Stimulated activated CD8-positive, alpha-beta memory T cell treated with anti-CD3 and anti-CD28 coated beads, Interleukin-7, amount 100 ng/mL, for 1 hour (primary cell): ENCODE measurements at places on chromosomes 2 and 18.

GRCh38 chr2:173590276-173590861 lies 235.7 kb downstream of the CDCA7 start:
- DNase-seq, result no peak

GRCh38 chr2:94964193-94964592 lies 61.3 kb upstream of the MAL start:
- no peak for DNase-seq

DNA sequence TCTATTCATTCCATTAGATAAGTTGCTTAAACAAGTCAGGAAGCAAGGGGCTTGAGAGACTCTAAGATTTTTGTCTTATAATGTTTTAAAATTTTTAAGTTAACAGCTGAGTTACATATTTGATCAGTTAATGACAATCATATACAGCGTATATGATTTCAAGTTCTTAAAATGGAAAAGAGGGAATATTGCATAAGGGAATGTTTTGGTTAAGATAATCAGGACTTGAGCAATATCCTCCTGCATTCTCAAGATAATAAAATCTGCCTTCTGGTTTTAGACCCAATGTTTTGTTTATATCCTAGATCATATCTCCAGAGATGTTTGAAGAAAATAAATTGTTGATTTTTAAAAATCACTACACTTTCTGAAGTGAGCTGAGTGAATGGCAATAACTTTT lies 13.4 kb upstream of the DYNC1I2 start:
- no peak for DNase-seq

DNA sequence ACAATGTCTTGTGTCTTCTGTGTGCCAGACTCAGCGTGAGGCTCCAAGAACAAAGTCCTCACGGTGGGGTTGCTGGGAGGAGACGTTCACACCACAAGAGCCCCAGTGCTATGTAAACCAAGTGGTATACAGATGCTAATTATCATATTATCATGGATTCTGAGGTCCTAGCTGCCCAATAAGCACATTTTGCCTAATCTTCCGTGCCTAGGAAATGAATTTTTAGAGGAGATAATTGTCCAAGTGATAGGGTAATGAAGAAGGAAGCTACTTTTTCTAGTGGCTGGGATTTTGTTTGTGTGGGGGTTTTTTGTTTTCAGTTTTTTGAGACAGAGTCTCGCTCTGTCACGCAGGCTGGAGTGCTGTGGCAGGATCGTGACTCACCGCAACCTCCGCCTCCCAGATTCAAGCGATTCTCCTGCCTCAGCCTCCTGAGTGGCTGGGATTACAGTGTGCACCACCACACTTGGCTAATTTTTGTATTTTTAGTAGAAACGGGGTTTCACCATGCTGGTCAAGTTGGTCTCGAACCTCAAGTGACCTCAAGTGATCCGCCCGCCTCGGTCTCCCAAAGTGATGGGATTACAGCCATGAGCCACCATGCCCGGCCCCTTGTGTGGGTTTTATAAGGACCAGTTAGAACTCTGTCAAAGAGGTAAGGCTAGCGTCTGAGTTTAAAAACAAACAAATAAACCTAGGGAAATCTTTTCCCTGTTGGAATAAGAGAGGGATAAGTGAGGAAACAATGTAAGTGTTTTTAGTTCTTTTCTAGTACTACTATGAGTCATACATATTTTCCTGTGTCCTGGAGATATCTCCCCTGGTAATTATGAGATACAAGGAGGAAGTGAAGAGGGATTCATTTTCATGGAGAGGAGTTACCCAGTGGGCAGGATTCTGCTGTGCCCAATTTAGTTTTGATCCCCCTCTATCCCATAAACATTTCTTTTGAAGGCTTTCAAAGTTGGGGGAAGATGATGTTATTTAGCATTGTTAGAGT lies 9.5 kb upstream of the SMAD7 start:
- DNase-seq, result no peak

DNA sequence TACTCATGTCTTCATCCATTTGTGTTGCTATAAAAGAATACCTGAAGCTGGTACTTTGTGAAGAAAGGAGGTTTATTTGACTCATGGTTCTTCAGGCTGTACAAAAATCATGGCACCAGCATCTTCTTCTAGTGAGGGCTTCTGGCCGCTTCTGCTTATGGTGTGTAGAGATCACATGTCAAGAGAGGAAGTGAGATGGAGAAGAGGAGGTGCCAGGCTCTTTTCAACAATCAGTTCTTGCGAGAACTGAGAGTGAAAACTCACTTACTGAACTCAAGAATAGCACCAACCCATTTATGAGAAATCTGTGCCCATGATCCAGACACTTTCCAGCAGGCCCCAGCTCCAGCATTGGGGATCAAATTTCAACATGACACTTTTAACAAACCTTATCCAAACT lies 30.0 kb upstream of the BARD1 start:
- DNase-seq, result no peak

GRCh38 chr2:80238692-80239469 lies 65.7 kb downstream of the LRRTM1 start:
- no peak for DNase-seq

GRCh38 chr2:217107480-217107879 lies 247.6 kb upstream of the TNP1 start:
- DNase-seq, result no peak

GRCh38 chr18:37680911-37681310 lies 115.3 kb upstream of the CELF4 start:
- DNase-seq, result no peak

DNA sequence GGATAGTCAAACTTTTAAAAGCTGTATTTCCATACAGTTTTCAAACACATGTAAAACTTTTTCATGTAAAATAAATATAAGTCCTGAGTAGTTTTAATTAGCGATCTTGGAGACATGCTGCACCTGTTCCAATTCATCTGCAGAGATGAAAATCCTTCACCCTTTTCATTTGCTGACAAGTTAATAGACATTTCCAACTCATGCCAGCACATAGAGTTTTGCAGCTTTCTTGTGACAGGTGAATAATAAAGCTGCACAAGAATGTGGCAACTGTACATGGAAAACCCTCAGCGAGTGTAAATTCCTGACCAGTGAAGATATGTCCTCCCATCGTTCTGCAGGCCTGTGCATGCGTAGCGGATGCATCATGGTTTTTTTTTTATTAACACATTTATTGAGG lies 771.4 kb downstream of the TDRD15 start:
- DNase-seq, result no peak

DNA sequence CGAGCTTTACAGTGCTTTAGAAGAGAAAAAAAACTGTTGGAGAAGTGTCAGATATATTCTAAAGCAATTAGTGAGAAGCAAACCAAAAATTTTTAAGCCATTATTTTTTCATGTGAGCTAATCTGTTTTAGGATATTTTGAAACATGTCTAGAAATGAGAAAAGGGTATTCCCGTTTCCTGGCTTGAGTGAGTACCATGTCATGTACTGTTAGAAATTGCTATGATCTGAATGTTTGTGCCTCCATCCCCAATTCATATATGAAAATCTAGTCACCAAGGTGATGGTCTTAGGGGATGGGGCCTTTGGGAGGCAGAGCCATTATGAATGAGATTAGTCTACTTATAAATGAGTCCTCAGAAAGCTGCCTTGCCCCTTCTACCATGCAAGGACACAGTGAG lies 493.3 kb upstream of the GCFC2 start:
- no peak for DNase-seq
